GM13976 (cell line): ENCODE measurements at places on chromosomes 3 and 15.

DNA sequence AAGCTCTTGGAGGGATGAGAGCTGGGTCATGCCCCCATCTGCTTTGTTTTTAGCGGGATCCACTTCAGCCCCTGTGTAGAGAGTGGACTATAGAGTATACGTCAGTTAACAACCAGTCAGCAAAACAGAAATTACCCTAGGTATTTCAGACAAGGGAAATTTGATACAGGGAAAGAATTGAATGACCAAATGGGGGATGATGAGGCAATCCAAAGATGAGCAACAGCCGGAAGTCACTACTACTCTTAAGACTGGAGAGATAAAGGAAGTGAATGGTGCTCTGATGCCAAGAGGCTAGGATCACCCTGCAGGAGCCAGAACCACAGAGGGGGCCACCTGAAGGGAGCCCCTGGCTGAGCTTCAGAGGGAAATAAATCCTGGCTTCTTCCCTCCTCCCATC lies 1.7 kb upstream of the GPR62 start:
- DNase-seq: no peak

DNA sequence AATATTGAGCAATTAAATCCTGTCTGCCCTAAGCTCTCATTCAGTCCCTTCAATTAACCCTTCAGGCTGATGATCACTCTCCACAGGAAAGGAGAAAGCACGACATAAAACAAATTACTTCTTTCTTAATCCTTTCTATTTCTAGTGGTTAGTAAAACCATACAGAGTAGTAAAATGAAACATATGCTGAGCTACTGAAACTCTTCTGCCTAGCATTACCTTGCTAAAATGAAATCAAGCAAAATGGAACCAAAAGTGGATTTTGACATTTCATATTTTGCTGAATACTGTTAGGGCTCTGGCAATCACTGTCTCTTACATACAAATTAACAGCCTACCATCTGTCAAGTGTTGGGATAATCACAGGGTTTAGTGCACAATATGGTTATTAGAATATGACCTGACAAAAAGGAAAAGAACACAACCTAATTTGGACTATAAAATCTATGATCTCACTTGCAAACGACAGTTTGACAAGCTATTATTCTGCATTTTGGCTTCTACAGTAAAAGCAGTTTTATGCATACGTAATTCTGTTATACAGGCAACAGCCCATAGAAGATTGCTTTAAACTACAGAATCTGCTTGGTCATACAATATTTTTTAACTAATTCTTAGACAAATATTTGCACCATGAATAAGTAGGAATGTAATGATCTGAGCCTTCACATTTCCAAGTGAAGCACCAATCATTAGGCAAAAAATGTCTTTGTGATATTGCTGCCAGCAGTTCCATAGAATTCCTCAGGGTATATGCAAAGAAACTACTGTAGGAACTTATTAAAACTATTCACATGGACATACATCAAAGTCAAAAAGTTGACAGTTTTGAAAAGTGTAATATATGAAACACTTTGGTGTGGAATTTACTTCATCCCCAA lies 105.0 kb downstream of the FHIT start:
- DNase-seq: no peak

GRCh38 chr15:52095597-52096262 lies 16.8 kb downstream of the BCL2L10 start:
- no peak for DNase-seq

DNA sequence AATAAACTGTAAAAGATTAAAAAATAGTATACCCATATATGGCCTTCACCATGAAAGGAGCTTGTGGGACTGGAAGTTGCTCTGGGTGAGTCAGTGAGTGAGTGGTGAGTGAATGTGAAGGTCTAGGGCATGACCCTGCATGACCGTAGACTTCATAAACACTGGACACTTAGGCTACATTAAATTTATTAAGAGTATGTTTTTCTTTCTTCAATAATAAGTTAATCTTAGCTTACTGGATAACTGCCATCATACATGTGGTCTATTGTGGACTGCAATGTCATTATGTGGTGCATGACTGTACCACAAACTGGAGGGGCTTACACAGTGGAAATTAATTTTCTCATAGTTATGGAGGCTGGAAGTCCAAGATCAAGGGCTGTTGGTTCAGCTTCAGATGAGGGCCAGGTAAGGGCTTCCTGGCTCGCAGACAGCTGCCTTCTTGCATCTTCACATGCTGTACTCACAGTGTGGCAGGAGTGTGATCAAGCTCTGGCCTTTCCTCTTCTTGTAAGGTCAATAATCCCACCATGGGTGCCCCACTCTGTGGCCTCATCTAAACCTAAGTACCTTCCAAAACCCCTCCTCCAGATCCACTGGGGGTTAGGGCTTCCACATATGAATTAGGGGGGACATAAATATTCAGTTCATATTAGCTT lies 40.8 kb upstream of the PRR23E start:
- no peak for DNase-seq

DNA sequence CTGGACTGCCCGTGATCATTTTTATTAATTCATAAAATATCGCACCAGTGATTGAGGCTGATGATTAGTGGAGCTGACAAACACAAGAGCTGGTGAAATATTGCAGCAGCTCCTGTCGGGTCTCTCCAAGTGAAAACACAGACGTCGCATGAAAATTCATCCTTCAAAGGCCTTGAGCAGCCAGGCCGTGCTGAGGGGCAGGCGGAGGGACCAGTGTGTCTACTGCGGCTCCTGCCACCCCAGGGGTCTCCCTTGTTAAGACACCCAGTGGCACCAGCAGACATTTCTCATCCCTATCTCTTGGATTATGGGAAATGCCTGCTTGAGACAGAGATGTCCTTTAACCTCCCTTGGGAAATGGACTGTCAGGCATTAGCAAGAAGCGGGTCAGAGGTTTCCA lies 289.4 kb upstream of the TLE3 start:
- DNase-seq: no peak

- DNase-seq: no peak
Observed at GRCh38 chr3:190048932-190049441, 71.7 kb downstream of the P3H2 start.

DNA sequence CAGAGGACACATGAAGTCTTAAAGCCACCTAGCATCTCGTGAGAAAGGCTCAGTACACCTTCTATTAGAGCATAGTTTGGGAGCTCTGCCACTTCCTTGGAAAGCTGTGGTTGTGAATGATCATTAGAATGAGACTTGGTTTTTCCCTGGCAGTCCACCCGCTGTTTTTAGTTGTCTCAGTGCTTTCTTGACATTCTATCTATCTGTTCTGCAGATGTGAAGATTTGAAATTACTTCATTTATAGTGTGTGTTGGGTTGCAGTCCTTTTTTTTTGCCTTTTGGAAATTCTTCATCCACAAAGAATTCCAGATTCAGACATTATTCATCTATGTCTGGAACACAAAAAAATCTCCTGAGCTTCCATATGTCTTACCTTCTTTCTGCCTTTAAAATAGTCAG lies 23.7 kb downstream of the PPP2R3A start:
- DNase-seq: no peak

- DNase-seq: no peak
Observed at GRCh38 chr3:5332270-5332956, 144.9 kb downstream of the EDEM1 start.

GRCh38 chr3:191593486-191593885 lies 132.5 kb downstream of the PYDC2 start:
- no peak for DNase-seq

GRCh38 chr3:126607214-126607908 lies 47.6 kb downstream of the TXNRD3 start:
- no peak for DNase-seq

DNA sequence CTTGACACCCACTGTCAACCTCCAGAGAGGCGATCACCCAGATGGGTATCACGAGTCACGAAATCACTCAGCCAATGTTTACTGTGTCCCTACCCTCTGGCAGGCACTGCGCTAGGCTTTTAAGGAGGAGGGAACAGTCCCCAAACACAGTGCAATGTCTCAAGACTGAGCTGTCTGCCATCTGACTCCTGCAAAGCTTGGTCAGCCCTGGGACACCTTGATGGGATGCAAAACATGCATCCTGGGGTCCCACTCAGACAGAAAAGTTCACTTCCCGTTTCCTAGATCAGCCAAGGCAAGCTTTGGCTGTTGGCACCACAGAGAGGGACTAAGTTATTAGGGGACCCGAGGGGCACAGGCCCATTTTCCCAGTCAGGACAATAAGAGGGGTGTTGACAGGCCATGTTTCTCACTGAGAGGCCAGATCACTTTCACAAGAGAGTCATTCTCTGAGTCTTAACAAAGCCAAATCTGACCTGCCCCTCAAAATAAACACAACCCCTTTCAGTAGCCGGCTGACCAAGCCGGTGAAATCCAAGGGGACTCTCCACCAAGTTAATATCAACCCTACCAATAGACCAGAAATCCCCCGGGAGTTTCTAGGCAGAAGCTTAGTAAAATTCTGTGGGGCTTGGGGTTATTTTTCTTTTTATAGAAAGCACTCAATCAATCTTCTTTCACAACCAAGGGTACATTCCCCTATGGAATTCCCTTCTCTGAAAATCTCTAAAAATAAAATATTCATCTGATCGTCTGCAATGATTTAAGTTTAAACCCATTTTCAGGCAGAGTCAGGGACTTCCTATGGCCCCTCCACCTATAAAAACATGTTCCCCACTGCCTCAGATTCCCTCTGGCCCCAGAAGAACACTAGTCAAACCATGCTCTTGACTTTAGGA lies 3.5 kb downstream of the RFTN1 start:
- peak; percentile 43 for DNase-seq

- no peak for DNase-seq
Observed at GRCh38 chr3:116386168-116386567, 59.1 kb downstream of the LSAMP start.

- no peak for DNase-seq
Observed at GRCh38 chr3:46999516-47000197, 20.2 kb downstream of the NBEAL2 start.

GRCh38 chr3:140767566-140767965 lies 89.7 kb downstream of the TRIM42 start:
- no peak for DNase-seq

GRCh38 chr3:160454995-160455394 lies 5.4 kb upstream of the TRIM59 start:
- no peak for DNase-seq

DNA sequence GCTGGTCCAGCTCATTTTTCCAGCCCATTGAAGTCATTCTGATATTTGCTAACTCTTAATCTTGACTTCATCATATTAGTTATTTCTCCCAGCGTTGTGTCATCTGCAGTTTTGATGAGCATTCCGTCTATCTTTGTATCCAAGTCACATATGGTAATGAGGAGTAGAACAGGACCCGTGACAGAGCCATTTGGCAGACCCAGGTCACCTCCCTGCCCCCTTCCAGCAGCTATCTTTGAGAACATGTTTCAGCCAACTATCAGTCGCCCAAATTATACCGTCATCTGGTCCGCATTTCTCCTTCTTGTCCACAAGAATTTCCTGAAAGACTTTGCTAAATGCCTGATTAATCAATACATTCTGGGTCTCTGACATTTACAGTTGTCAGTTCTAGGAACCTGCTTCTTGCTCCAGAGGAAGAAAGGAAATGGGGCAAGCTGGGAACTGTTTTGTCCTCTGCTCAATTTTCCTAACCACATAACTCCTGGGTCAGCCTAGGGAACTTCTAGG lies 347.1 kb upstream of the NR2E3 start:
- DNase-seq: no peak

DNA sequence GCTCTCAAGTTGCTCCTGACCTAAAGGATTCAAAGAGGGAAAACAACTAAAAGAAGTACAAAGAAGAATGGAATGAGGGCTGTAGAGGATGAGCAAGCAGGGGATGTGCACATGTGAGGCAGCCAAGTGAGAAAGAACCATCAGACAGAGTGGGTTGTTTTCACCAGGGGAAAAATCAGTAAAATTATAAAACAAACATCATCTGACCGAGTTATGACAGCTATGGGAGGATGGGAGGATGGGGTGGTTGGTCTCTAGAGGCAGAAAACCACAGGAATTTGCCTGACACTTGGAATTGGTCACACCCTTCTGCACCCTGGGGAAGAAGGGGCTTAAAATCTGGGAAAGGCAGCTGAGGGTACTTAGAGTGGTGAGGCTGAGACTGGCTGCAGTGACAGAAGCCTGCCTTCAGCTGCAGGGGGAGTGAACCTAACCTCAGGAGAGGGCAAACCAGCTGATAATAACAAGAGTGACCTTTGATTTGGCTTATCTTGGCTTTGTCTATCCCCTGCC lies 10.1 kb downstream of the ARHGAP31 start:
- no peak for DNase-seq

DNA sequence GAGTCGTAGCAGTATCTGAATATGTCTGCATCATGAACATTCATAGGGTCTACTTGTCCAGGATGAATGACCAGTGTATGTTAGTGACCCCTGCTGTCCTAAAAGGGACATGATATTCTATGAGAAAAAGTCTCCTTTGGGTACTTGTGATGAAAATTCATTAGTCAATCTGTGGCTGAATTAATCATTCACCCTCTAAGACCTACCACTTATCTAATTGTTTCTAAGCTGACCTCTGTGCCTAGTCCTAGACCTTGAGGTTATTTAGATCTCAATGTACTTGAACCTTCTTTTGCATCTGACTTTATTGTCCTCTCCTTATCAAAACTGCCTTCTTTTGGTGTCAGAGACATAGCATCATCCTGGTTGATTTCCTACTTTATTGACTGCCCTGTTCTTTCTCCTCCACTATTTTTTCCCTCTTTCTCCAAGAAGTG lies 799.3 kb downstream of the DIPK2A start:
- no peak for DNase-seq

GRCh38 chr3:12579456-12579855 lies 22.6 kb downstream of the MKRN2 start:
- DNase-seq: no peak

- peak; percentile 77 for DNase-seq
Observed at GRCh38 chr3:10437272-10437994, 68.0 kb downstream of the ATP2B2 start.

GRCh38 chr15:90413411-90414379 lies 25.7 kb downstream of the IQGAP1 start:
- DNase-seq: no peak

- DNase-seq: no peak
Observed at GRCh38 chr3:129617381-129618185, 11.1 kb upstream of the PLXND1 start.

DNA sequence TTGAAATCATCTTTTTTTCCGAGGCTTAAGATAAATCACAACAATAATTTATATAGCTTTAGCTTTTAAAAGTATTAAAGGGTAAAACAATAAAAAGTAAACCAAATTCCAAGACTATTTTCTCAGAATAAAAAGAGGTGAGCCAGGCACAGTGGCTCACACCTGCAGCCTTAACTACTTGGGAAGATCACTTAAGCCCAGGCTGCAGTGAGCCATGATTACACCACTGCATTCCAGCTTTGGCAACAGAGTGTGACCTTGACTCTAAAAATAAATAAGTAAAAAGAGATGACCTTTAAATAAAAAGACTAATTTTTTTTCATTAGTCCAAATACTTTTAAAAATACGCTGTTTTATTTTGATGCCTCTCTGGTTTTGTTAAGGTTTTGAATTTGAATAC lies 54.4 kb downstream of the C3orf80 start:
- no peak for DNase-seq

- DNase-seq: no peak
Observed at GRCh38 chr3:197201791-197202452, 96.5 kb downstream of the DLG1 start.

- DNase-seq: no peak
Observed at GRCh38 chr3:23697416-23697815, 108.3 kb upstream of the UBE2E1 start.
